ENCODE measurements at places on chromosomes 11 and 22.

DNA sequence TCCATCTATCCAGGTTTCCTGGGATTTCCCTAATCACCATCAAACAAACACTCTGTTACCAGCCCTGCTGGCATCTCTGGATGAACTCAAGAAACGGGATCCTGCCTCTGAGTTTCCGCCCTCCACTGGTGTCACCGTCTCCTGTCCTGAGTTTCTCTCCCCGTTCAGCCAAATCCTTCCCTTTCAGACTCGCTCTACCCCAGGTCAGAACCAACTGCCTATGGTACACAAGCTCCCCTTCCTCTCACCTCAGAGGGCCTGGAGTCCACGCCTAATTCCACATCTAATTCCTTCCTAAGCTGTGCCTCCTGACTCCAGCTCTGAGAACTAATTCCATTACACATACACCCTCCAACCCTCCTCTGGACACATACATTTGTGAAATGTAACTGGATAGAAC, 96.1 kb downstream of the SHANK2 start:
- no peak for DNase-seq

DNA sequence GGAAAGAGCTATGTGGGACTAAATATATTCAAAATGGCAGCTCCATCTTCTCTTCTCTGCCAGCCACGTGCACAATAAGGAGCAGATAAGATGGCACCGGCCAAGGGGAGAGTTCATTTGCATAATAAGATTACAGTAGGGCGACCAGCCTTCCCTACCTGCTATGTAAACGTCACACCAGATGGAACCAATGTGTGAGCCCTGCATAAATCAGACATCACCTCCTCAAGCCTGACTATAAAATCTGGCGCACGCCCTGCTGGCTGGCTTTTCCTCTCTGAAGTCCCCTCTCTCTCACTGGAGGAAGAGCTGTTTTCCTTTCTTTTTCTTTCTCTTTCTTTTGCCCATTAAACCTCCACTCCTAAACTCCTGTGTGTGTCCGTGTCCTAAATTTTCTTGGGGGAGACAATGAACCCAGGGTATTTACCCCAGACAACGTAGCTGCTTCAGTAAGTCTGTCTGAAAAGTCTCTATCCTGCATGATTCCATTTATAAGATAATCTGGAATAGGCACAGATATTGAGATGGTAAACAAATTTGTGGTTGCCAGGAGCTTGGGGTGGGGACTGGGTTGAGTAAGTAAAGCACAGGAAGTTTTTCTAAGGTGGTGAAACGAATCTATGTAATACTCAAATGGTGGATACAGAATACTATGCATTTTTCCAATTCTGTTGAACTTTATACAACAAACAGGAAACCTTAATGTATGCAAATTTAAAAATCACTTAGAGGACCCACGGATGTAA, 670.0 kb upstream of the KIRREL3 start:
- no peak for DNase-seq

DNA sequence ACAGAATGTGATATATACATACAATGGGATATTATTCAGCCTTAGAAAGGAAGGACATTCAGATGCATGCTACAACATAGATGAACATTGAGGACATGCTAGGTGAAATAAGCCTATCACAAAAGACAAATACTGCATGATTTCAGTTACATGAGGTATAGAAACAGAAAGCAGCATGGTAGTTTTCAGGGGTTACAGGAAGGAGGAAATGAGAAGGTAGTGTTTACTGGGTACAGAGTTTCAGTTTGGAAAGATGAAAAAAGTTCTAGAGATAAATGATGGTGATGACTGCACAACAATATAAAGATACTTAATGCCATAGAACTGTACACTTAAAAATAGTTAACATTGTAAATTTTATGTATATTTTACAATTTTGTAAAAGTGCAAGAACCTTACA, 266.7 kb upstream of the C11orf87 start:
- no peak for DNase-seq

DNA sequence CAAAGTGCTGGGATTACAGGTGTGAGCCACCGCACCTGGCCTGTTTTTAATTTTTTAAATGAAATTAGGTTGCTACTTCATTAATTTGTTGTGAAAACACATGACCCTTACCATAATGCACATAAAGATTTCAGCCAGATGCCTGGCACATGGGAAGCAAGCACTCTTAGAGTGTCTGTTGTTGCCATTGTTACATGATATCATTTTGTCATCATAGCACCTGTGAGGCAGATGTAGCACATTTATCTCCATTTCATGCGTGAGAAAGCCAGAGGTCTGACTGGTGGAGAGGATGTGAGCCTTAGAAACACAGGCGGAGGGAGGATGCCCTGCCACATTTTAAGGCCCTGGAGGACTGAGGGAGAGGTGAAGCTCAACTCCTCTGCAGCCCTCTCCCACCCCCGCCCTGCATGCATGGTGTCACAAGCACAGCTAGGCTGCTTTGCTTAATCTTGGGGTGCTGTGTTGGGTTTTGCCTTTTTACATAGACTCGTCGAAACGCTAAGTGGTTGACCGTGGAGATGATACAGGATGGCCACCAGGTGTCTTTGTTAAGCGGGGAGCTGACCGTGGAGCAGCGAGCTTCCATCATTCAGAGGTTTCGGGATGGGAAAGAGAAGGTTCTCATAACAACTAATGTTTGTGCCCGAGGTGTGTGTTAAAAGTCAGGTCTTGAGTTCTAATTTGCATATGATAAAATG, 14.0 kb downstream of the DDX25 start:
- no peak for DNase-seq

DNA sequence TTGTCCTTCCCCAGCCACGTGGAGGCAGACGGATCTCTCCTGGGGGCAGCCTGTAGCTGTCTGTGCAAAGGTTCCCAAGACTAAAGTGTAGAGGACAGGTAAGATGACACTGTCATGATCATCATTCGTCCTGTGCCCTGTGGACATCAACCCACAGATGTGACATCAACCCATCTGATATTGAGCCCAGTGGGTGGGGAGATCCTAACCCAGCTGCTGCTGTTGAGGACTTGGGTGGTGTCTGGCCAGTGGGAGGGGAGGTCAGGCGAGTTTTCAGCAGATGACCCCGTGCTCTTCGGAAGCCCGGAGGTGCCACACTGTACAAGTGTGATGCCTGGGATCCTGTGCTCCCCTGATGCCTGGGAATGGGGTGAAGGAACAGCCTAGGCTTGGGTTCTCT, 1.2 kb upstream of the GAL start:
- no peak for DNase-seq

- no peak for DNase-seq
Observed at GRCh38 chr22:20799449-20799848, 25.5 kb downstream of the SERPIND1 start.

- no peak for DNase-seq
Observed at GRCh38 chr11:111303461-111303860, 5.1 kb downstream of the POU2AF3 start.

DNA sequence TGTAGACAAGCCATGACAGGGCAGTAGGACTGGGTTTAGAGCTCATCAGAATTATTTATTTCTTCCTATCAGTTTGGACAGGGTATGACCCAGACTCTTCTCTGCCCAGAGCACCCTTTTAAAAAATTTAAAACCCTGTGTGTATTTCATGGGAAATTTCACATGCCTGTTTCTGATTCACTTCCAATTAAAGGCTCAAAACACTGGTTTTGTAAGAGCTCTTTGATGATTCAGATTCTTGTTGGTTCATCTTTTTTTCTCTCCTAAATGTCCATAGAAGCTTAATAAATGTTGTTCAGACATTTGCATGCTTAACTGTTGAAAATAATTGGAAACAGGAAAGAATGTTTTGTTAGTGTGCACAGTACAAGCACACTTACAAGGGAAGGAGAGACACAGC, 13.8 kb downstream of the FLI1 start:
- DNase-seq, result no peak

All from stimulated activated CD4-positive, alpha-beta T cell treated with anti-CD3 and anti-CD28 coated beads, Interleukin-2, amount 100 ng/mL, for 24 hours (primary cell).